T-helper 9 cell (primary cell): ENCODE measurements at places on chromosomes 7 and 10.
A peak's percentile ranks its signal among the peaks of the same experiment; 100 is the strongest.

GRCh38 chr10:13684252-13684791, 97.6 kb downstream of the PRPF18 start:
- no peak for DNase-seq

GRCh38 chr10:43940898-43941837, 292.5 kb upstream of the ZNF32 start:
- no peak for DNase-seq

DNA sequence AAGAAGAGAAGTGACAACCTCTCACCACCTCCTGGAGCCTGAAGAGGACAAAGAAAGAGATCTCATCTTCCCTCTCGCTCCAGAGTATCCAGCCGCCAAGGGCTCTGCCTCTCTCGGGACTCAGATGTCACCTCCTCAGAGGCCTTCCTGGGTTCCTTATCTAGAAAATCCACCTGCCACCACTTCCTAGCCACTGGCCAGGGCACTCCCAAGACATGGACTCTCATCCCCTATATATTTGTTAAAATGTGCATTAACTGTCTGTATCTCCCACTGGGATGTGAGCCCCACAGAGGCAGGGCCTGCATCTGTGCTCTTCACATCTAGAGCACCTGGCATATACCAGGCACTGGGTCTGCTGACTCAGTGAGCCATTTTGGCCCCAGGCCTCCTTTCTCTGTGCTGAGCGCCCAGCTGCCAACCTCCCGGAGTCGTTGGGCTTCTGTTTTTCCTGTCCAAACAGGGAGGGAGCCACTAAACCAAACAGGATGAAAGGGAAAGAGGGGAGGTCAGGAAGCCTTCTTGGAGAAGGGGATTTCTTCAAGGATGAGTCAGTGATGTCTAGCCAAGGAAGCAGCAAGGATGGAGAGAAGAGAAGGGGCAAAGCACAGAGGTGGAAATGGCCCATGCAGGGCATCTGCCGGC, 58.9 kb downstream of the KCNMA1 start:
- DNase-seq = no peak

DNA sequence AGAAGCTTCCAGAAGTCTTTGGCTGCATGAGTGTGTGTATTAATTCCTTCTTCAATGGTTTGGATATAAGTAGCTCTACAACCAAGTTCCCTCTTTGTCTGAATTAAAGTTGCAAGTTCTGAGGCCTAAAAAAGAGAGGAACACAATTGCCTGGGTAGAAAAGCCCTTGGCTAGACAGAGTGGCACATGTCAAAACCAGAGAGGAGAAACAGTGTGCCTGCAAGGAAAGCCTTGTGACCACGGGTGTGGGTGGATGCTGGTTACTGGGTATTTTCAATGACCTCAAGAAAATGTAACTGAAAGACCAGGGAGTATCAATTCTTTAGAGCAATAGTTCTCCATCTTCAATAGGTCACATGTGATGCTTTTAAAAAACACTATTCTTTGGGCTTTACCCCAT, 148.3 kb downstream of the SVIL start:
- DNase-seq = no peak

GRCh38 chr7:140230861-140231770, 54.3 kb upstream of the KDM7A start:
- DNase-seq = peak; percentile 33

DNA sequence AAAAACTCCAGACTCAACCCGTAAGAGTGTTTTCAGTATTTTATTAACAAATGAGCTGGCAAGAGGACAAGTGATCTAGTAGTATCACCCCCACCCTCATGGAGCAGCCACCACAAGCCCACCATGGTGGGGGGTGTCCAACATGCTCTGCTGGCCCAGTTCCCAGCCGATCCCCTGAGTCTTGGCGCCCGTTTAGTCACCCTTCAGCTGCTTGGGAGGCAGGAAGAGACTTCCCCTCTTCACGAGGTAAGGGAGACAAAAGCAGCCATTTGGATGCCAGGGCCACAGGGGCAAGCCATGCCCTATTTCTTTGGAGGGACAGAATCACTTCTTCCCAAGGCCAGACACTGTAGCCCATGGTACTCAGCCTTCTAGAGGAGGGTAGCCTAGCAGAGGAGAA, 54.1 kb downstream of the NOD1 start:
- no peak for DNase-seq

DNA sequence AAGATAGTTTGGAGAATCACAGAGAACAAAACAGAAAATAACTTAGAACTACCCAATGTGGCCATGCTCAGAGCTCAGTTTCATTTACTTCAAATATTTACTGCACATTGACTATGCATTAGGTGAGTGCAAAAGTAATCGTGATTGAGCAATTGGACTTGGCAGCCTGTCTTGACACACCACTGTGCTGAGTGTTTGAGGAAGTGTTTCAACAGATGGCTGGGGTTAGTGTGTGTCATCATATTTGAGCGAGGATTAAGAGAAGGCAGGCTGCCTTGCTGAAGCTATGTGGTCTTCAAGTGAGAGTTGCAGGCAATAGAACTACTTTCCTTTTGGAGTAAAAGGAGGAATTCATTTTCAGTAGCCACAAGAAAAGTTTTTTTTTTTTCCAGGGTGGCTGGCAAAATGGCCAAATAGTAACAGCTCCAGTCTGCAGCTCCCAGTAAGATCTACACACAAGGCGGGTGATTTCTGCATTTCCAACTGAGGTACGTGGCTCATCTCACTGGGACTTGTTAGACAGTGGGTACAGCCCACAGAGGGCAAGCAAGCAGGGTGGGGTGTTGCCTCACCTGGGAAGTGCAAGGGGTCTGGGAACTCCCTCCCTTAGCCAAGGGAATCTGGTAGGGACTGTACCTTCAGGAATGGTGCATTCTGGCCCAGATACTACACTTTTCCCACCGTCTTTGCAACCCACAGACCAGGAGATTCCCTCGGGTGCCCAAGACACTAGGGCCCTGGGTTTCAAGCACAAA, 37.6 kb downstream of the AKR1C4 start:
- DNase-seq = no peak

- DNase-seq = no peak
These were observed 26.6 kb upstream of the FAM180A start for GRCh38 chr7:135775230-135775629.

- no peak for DNase-seq
These were observed 663.5 kb downstream of the KCNMA1 start for GRCh38 chr10:76974017-76974691.

DNA sequence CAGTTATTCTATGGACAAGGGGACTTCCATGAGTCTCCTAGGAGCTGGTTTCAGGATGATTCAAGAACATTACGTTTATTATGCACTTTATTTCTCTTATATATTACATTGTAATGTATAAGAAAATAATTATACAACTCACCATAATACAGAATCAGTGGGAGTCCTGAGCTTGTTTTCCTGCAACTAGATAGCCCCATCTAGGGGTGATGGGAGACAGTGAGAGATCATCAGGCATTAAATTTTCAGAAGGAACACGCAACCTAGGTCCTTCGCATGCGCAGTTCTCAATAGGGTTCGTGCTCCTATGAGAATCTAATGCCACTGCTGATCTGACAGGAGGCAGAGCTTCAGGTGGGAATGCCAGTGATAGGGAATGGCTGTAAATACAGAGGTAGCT, 137.9 kb downstream of the ANKRD30A start:
- DNase-seq = no peak

GRCh38 chr7:24869572-24869971, 110.4 kb downstream of the OSBPL3 start:
- no peak for DNase-seq

- DNase-seq = no peak
These were observed 818.3 kb downstream of the MAGI2 start for GRCh38 chr7:78635026-78635793.

- no peak for DNase-seq
These were observed 757.1 kb downstream of the SORCS3 start for GRCh38 chr10:105398202-105398601.

- DNase-seq = no peak
These were observed 364.2 kb downstream of the AUTS2 start for GRCh38 chr7:69962186-69963065.

- no peak for DNase-seq
These were observed 90.8 kb downstream of the CPXM2 start for GRCh38 chr10:123800821-123801220.

DNA sequence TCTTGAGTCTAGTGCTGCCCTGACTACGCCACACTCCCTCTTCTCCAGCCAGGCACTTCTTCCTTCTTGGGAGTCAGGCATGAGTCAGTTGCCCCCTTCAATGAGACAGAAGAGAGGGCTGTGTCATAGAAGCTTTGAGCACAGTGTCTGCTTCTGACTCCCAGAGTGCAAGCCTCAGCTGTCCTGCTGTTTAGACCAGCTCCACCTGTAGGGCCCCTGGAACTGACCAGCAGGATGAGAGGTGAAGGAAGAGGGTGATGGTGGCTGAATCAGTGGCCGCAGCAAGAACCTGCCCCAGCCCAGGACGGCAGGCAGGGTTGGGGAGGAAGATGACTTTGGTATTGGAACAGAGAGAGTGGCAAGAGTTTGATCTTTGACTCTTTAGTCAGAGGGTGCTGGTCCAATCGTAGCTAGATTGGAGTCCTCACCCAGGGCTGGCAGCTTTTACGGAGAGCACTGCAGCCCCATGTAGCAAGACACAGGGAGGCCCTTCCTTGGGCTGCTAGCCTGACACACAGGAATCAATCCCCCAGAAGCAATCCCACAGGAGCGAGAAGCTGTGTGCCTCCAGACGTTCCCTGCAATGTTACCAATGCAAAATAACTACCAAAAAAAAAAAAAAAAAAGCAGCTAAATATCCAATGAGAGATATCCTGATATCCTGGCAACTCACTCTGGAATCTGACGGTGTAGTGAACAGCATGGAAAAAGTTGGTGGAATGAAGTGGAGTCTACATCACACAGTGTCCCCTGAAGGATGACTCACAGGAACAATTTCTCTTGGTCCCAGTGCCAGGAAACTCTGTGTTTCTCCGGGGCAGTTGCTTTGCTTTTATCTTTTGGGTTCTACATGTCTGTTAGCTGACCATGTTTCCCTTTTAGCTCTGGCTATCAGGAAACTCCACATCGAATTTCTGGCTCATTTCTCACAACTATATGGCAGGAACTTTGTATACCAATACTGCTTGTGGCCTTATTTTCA, 6.9 kb downstream of the C10orf62 start:
- DNase-seq = no peak

DNA sequence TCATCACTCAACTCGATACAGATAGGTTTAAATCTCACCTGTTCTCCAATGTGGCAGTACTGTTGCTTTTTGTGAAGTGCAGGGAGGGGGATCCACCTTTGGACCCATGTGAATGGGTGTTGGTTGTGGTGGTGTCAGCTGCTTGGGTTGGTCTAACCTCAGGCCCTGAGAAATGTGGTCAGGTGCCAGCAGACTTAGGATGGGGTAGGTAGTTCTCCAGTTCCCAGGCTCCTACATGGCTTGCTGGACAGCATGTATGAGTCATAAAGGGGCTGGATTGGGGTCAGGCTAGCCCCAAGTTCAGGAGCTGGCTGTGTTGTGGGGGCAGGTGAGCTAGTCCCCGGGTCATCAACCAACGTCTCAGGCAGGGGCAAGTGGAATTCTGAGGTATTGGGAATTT, 472.6 kb upstream of the CNTNAP2 start:
- no peak for DNase-seq

DNA sequence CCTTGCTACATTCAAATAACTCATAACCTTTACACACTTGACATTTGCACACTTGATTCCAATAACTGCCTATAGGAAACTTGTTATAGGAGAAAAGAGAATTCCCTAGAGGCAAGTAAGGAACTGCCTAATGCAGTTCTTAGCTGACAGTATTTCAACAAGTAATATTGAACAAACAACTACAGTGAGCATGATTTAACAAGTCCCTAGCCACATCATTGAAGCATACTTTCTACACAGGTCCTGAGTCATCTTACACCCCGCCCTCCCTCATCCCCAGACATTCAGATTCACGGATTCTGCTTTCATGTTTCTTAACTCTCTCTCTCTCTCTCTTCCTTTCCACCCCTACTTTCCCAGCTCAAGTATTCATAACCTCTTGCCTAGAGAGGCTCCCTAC, 153.5 kb downstream of the LSM5 start:
- DNase-seq = no peak
